Memory B cell (primary cell): ENCODE measurements at places on chromosomes 11 and 22.

- DNase-seq, result no peak
Observed at GRCh38 chr11:43508511-43508918, 149.8 kb downstream of the TTC17 start.

DNA sequence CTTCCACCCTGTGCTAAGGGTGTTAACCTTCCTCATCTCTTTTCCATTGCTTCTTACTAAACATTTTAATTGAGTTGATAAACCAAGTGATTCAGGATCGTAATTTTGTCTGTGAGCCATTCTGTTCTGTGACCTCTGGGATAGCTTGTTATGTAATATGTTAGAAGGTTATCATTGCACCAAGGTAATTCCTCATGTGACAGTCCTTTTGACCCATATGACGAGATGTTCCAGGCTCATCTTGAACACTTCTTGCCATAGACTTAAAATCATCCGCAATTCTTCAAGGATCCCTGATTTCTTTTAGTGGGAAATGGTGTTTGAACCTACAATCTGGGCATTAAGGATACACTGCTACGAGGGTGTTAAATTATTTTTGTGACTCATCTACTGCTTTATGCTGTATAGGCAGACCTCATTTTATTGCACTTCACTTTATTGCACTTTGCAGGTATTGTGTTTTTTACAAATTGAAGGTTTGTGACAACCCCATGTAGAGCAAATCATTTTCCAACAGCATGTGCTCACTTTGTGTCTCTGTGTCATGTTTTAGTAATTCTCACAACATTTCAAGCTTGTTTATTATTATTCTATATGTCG is 19.0 kb upstream of the MPZL2 start:
- DNase-seq, result no peak

DNA sequence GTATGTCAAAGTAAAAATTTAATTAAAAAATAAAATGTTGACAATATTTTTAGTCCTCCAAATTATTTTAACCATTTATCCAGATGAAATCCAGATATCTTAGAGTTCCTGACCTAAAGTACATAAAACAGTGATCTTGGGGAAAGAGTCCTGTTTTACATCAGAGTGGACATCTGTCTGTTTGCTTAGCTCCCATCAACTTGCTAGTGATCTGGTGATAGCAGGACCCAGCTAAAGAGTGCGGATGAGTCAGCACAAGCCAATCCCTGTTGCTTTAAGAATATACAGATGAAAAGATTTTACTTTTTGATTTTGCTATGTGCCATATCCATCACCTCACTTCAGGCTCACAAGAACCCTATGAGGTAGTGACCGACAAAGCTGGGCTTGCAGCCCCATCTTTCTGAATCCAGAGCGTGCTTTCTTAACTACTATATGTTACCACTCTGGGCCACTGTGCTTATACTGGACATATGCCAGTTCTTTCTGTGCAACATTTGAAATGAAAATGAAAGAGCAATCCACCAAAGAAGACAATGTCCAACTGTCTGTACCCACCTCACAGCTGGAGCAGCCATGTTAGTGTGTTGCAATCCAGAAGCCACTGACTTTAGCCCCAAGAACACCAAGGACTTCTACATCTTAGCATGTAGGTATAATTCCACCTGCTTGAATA is 167.6 kb upstream of the SESN3 start:
- no peak for DNase-seq

DNA sequence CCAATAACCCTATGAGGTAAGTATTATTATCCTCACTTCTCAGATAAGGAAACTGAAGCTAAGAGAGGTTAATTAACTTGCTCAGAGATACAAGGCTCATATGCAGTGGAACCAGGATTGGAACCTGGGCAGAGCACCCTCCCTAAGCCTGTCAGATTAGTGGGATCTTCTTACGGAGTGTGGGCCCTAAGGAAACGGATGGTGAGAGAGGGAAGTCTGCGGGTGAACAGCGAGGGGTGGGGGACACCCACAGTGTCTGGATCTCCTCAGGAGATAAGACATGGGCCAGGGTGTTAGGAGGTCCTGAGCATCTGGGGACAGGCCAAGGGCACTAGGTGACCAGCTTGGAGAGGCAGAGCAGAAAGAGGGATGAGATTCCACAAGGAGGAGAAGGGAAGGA is 376.0 kb downstream of the CADM1 start:
- DNase-seq, result no peak

DNA sequence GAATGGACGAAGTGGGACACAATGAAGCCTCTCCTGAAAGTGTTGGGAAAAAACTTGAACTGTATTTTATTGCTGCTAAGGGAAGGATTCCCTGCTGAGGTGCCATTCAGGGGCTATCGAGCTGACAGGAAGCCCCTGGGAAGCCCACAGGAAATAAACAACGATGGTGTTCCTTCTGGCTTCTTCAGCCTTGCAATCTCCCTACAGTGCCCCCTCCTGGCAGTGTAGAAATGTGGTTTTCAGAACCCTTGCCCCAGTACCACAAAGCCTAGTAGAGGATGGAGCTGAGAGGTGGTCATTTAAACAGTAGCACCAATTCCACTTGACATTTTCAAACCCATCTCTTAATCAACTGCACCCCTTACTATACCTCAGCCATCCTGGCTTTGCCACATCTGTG is 676.7 kb upstream of the ARHGAP42 start:
- DNase-seq, result no peak

- DNase-seq, result no peak
Observed at GRCh38 chr11:87005569-87005921, 32.2 kb upstream of the TMEM135 start.

GRCh38 chr22:43521716-43522115 is 109.9 kb downstream of the MPPED1 start:
- DNase-seq, result no peak

DNA sequence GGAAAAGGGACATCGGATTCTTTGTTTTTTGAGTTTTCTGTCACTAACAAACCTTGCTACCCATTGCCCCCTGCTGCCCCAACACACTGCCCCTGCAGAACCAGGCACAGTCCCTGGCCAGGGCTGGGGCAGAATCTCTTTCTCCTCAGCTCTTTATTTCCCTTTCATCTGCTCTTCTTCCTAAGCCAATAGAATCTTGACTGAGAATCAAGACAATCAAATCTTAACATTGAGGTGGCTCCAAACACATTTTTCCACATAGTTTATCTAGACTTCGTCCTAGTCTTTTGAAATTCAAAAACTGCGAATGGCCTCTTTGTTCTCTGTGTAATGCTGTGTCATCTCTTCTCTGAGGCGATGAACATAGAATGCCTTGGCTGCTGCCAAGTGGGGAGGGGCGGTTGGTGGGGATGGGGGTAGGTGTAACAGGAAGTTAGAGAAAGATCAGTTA is 16.1 kb upstream of the NTM start:
- DNase-seq, result no peak

- DNase-seq, result no peak
Observed at GRCh38 chr11:12359761-12360160, 17.6 kb upstream of the PARVA start.

GRCh38 chr11:116138280-116138679 is 634.1 kb upstream of the CADM1 start:
- DNase-seq, result no peak
